HepG2 (cell line): ENCODE measurements at places on chromosomes 13 and 19.

GRCh38 chr19:991174-991931, 7.2 kb downstream of the WDR18 start:
- no peak overlapping the region for H3K4me3 ChIP-seq
- H3K36me3 ChIP-seq, result peaks cover 36% of the 10 kb centered on the region
- H3K4me1 ChIP-seq, result peaks cover 32% of the 10 kb centered on the region
- no peak for DNase-seq
- no peak overlapping the region for H3K27ac ChIP-seq
- H3K27me3 ChIP-seq, result no peaks in the 10 kb centered on the region

DNA sequence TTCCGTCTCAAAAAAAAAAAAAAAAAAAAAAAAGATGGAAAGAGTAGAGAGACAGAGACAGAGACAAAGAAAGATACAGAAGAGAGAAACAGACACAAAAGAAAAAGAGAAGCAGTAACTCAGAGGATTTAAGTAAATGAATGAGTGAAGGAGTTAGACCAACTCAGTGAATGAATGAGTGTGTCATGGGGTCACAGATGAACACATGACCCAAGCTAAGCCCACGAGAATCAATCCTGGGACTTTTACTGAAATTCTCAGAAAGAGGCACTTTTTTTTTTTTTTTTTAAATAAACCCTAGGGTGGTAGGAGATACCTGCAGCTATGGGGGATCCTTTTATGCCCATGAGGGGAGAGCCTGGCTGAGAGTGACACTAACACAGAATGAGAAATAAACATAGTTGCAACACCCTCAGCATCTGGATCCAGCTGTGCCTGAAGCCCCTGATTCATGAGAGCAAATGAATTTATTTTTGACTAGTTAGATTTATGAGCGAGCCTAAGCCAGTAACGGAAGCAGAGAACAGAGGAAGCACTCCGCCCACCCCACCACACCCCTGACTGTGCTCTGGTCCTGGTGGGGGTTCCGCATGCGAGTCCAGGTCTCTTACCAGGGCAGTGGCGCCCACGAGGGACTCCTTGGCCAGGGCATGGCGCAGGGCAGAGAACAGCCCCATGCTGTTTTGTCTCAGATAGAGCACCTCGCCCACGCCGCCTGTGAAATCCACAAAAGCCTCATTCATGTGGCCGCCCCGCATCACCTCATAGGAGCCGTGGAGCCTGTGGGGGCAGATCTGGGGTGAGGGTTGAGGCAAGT, 4.6 kb downstream of the CAPN12 start:
- H3K4me3 ChIP-seq, result no peak overlapping the region
- peaks cover 59% of the 10 kb centered on the region for H3K4me1 ChIP-seq
- no peaks in the 10 kb centered on the region for H3K36me3 ChIP-seq
- H3K27ac ChIP-seq, result no peak overlapping the region

DNA sequence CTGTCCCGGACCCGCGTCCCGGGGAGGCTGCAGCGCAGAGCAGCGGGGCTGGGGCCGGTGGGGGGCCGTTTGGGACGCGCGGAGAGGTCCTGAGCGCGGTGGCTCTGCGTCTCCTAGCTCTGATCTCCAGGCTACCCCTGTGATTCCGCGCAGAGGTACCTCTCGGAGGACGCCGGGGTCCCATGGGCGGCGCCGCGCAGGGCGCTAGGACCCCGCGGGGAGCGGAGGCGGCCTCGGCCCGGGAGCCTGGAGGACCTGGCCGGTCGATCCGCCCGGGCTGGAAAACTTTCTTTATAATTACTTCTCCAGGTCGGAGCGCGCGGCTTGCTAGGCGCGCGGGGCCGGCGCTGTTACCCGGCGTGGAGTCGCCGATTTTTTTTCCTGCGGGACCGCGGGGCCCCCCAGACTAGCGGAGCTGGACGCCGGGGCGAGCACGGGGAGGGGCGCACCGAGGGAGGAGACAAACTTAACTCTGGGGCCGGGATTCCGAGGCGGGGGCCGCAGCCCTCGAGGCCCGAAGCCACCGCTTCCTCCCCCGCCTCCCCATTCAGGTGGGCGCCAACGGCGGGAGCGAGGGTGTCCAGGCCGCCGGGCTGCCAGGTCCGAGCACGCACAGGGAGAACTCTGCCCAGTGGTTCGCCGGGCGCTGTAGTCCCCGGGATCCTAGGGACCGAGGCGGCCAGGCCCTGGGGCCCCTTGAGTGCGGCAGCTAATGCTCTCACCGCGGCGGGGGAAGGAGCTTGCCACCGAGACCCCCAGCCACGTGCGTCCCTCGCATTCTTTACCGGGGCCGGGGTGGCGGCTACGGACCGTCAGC, 848 bp upstream of the CEBPA start:
- DNase-seq, result no peak
- no peaks in the 10 kb centered on the region for H3K27me3 ChIP-seq
- H3K4me1 ChIP-seq, result peaks cover 43% of the 10 kb centered on the region
- peak overlapping the region; percentile 95 for H3K27ac ChIP-seq
- peak overlapping the region; percentile 81 for H3K4me3 ChIP-seq

- H3K4me3 ChIP-seq, result no peak overlapping the region
- no peaks in the 10 kb centered on the region for H3K36me3 ChIP-seq
- H3K4me1 ChIP-seq, result no peaks in the 10 kb centered on the region
- H3K27ac ChIP-seq, result no peak overlapping the region
Observed at GRCh38 chr13:83423381-83423780, 458.9 kb downstream of the SLITRK1 start.

DNA sequence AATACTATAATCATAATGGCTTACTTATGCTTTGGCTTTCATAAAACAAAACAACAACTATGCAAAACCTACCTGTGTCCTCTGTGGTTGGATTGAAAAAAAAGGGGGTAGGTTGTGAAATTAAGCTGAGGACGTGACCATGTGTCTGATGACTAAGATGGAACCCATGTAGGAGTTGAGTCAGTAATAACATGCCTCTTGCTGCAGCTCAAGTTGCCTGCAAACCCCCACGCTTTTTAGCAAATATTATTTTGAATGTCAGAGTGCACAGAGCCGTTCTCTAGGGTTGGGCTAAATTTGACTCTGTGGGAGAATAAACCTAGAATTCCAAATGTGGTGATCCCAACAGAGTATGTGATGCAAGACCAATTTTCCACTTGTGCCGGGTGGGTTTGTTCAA, 209.3 kb downstream of the KCNRG start:
- H3K4me1 ChIP-seq, result peaks cover 21% of the 10 kb centered on the region
- H3K36me3 ChIP-seq, result no peaks in the 10 kb centered on the region
- H3K27me3 ChIP-seq, result no peaks in the 10 kb centered on the region

GRCh38 chr13:113367020-113367560, 3.2 kb upstream of the GRTP1 start:
- no peak for DNase-seq
- peaks cover 34% of the 10 kb centered on the region for H3K4me1 ChIP-seq
- H3K27me3 ChIP-seq, result peaks cover 6% of the 10 kb centered on the region
- H3K36me3 ChIP-seq, result no peaks in the 10 kb centered on the region
- H3K27ac ChIP-seq, result no peak overlapping the region
- H3K4me3 ChIP-seq, result no peak overlapping the region

DNA sequence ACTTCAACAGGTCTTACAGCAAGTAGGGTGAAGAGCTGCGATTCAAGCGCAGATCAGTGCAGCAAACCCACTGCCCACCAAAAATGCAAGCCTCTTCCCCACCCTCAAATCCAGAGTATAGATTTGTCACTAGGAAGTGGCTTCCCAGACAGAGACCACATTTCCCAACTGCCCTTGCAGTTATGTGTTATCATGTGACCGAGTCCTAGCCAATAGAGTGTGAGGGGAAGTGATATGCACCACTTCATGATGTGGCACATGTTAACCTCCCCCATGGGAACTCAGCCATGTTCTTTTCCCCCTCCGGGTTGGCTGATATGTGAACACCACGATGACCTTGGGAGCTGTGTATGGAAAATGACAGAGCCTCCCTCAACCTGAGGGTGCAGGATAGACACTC, 50.8 kb downstream of the MBD3L2B start:
- H3K4me3 ChIP-seq, result no peak overlapping the region
- peaks cover 18% of the 10 kb centered on the region; the same call in 1 of the 3 replicates for H3K27me3 ChIP-seq
- no peaks in the 10 kb centered on the region for H3K4me1 ChIP-seq
- H3K36me3 ChIP-seq, result no peaks in the 10 kb centered on the region
- H3K27ac ChIP-seq, result no peak overlapping the region

GRCh38 chr19:50861010-50861409, 6.3 kb downstream of the KLK3 start:
- no peak for DNase-seq
- H3K36me3 ChIP-seq, result no peaks in the 10 kb centered on the region
- no peak overlapping the region for H3K4me3 ChIP-seq
- no peaks in the 10 kb centered on the region for H3K4me1 ChIP-seq
- H3K27me3 ChIP-seq, result peaks cover 20% of the 10 kb centered on the region; the same call in 2 of the 3 replicates
- no peak overlapping the region for H3K27ac ChIP-seq

DNA sequence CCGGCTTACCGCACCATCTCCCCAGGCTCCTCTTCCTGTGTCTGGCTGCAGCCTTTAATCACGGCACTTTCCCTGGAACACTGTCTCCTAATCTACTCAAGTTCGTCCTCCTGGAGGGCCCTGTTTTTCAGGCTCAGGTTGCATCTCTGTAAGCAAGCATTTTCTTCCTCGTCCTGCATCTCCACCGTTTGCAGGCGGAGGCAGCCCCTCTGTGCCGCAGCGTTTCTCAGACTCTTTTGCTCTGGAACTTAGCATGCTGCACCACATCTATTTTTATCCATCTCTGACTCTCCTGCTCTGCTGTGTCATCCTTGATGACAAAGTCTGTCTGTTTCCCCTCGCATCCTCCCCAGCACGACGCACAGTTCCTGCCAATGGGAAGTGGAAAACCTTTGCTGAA, 117.5 kb downstream of the ATP8A2 start:
- H3K4me1 ChIP-seq, result no peaks in the 10 kb centered on the region
- no peak overlapping the region for H3K4me3 ChIP-seq
- H3K27me3 ChIP-seq, result peaks cover 9% of the 10 kb centered on the region; the same call in 1 of the 3 replicates
- H3K27ac ChIP-seq, result no peak overlapping the region
- DNase-seq, result no peak

GRCh38 chr19:17370026-17370587, 7.0 kb downstream of the PLVAP start:
- H3K36me3 ChIP-seq, result no peaks in the 10 kb centered on the region
- no peaks in the 10 kb centered on the region for H3K4me1 ChIP-seq

- DNase-seq, result no peak
- H3K4me3 ChIP-seq, result no peak overlapping the region
- no peaks in the 10 kb centered on the region for H3K4me1 ChIP-seq
Observed at GRCh38 chr19:51047031-51047335, 12.2 kb upstream of the KLK12 start.

DNA sequence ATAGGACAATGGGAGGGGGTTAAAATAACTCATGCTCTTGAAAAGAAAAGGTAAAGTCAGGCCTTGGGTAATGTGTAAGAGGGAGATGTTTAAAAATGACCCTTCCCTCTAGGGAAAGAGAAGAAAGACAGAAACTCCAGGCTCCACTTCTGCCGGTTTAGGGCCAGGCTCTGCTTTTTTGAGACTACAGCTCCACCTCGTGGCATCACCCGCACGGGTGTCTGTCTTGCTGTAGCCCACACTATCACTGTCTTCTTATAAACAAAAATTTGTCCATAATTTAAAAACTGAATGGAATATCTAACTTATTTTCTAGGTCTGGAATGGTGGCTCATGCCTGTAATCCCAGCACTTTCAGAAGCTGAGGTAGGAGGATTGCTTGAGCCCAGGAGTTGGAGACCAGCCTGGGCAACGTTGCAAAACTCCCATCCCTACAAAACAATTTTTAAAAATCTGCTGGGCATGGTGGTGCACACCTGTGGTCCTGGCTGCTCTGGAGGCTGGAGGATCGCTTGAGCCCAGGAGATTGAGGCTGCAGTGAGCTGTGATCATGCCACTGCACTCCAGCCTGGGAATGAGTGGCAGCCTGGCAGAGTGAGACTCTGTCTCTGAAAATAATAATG, 65.1 kb upstream of the GTF3A start:
- H3K4me1 ChIP-seq, result peaks cover 19% of the 10 kb centered on the region
- no peak overlapping the region for H3K27ac ChIP-seq
- H3K4me3 ChIP-seq, result no peak overlapping the region
- H3K36me3 ChIP-seq, result no peaks in the 10 kb centered on the region

GRCh38 chr19:14248578-14249011, 42.6 kb upstream of the ADGRL1 start:
- H3K4me3 ChIP-seq, result no peak overlapping the region
- DNase-seq, result no peak
- no peaks in the 10 kb centered on the region for H3K27me3 ChIP-seq
- no peaks in the 10 kb centered on the region for H3K36me3 ChIP-seq
- no peaks in the 10 kb centered on the region for H3K4me1 ChIP-seq

DNA sequence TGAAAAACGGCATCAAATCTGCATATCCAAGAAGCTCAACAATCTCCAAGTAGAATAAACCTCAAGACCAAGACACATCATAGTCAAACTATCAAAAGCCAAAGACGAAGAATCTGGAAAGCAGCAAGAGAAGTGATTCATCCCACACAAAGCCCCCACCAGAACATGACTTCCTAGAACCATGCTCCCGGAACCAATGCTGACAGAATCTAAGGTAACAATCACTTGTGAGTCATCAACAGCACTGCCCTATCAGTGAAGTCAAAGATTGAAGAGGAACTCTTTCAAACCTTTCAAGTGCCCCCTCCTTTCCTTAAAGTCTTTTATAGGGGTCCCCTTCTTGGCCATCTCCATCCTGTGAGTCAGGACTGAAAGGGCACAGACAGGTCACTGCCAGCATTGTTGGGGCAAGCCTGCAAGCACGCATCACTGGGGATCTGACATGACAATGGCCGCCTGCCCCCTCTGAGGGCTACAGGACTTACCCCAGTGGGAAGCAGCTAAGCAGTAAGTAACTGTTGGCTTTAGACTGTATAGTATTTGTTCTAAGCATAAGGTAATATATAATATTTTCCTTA, at the start of gene CCDC70:
Gene CCDC70 (plus strand): TSS at position 247 of the 578 bp plus-strand sequence. CDS start 3,443 bp downstream, outside the sequence.
- no peak within 1 kb of the TSS for H3K4me3 ChIP-seq
- no peak within 1 kb of the TSS for H3K27ac ChIP-seq
- H3K27me3 ChIP-seq, result no peaks in the 10 kb centered on the region
- H3K4me1 ChIP-seq, result peaks cover 23% of the 10 kb centered on the region
- no peaks in the 10 kb centered on the region for H3K36me3 ChIP-seq

GRCh38 chr19:5479958-5480357, 24.7 kb downstream of the ZNRF4 start:
- no peak overlapping the region for H3K4me3 ChIP-seq
- H3K36me3 ChIP-seq, result no peaks in the 10 kb centered on the region
- no peak overlapping the region for H3K27ac ChIP-seq
- no peaks in the 10 kb centered on the region for H3K27me3 ChIP-seq
- peaks cover 22% of the 10 kb centered on the region for H3K4me1 ChIP-seq

DNA sequence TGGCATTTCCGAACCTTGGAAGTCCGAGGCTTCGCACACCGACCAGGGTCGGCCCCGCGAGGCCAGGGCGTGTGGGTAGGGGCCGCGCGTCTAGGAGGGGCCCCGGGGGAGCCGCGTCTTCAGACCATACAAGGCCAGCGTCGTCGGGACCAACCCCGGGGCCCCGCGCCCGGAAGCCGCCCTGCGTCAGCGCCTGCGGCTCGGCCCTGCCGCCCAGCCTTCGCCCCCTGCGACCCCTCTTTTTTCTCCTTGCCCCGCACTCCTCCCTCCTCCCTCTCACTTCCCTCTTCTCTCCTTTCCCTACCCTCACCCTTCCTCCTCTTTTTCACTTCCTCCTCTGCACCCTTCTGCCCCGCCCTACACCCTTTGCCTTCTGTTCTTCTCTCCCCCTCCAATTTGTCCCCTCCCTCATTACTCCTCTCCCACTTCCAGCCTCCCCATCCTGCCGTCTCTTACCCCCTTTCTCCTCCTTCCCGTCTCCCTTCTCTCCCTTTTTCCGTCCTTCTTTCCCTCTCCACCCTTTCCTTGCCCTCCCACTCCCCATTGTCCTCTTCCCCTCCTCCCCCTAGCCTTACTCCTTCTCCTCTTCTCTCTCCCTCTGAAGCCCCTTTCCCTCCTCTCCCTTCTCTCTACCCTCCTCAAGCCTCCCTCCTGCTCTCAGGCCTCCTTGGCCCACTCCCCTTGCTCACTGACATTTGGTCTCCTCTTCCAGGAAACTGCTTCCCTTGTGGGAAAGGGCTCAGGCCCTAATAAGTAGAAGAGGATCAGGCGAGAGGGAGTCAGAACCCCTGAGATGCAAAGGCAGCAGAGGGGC, 2.2 kb upstream of the PLEKHG2 start:
- peaks cover 55% of the 10 kb centered on the region for H3K4me1 ChIP-seq
- 0 out of 3 replicates have a peak, but pooled peaks cover 3% of the 10 kb centered on the region for H3K36me3 ChIP-seq
- peak overlapping the region; percentile 70 for H3K4me3 ChIP-seq
- H3K27me3 ChIP-seq, result no peaks in the 10 kb centered on the region; the same call in 2 of the 3 replicates
